ENCODE measurements at places on chromosomes 12 and 14.

DNA sequence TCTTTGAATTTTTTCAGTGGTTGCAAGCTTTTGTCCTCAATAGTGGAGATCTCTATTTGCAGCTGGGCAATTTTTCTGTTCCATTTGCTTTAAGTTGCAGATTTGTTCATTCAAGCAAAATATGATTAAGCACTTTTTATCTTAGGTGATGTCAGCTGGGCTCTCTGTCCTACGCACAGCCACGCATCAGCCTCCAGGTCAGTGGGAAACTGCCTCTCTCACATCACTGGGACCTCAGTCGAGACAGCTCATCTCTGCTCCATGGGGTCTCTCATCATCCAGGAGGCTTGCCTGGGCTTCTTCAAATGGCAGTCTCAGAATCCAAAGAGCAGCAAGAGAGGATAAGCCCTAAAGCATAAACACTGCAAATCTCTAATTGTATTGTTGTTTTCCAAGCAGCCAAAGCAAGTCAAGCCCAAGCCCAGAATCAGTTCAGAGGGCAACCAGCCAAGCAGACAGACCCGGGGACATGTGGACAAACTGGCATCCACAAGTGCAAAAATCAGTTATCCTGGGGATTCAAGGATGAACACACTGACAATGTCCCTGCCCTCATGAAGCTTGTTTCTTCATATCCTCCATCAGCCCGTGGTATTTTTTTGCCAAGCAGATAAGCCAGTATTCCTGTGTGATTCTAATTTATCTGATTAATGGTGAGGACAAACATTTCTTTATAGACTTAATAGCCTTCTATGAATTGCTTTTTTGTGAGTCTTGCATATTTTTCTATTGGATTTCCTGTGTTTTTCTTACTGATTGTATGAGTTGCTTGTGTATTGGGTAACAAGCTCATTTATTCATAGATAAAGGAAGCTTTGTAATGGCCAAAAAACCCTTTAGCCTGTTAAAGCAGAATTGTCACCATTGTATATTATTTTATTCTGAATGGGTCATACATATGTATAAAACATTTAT is 262.5 kb downstream of the GXYLT1 start:
- no peak for DNase-seq

DNA sequence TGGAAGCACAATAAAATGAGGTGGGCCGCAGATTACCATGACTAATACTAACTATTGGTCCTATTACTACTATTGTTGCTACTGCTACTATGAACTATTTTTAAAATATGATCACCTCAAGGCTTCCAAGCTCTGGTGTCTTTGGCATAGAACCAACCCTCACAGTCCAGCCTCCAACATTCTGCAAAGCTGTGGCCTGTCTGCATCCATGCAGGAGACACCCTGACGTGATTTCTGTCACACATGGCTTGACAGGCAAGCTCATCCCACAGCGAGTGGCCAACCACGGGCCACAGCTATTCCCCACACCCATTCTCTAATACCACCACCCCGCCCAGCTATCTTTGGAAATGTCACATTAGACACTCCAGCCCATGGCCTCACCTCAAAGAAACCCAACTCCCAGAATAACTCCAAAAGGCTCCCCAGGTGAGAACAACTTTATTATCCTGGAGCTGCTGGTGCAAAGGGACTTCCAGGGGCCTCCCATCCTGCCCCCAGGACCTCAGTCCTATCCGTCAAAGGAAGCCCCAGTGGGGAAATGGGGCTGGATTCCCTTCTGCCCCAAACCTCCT is 14.4 kb downstream of the ISCU start:
- no peak for DNase-seq

DNA sequence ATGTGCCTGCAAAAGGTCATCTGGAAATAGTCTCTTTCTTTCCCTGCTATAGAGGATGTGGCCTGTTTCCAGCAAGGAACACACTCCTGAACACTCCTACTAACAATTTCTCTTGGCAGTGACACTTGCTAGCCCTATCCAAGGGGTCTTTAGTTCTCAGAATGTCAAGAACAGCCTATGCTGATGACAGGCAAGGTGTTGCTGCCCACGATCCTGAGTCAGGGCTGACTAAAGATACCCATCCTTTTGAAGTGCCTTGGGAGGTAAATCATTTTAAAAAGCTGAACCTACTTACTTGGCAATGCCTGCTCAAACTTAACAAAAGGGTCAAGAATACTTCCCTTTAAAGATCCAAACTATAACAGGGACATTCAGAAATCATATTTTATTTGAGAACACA is 1146.4 kb downstream of the VRK1 start:
- DNase-seq: no peak

- DNase-seq: no peak
These were observed 31.5 kb upstream of the NUAK1 start for GRCh38 chr12:106170285-106170684.

- no peak for DNase-seq
These were observed 721 bp upstream of the CTSG start for GRCh38 chr14:24576771-24577170.

GRCh38 chr12:100708591-100708990 is 86.0 kb upstream of the ANO4 start:
- DNase-seq: no peak

DNA sequence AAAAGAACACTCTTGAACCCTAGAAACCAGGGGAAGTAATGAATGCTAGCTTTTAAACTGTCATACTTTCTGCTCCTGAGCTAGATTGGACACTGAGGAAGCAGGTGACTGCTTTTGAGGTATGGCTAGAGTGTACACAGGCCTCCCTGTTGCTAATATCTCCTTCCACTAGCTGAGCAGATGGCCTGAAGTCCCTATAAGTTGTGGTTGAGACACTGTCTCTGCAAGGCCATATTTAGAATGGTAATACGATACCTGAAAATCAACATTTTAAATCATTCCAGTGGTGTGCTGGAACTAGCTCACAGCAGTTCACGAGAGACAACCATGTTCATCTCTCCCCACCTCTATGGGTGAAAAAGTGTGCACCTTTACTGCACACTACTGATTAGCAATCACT is 46.4 kb upstream of the BMP4 start:
- DNase-seq: no peak

DNA sequence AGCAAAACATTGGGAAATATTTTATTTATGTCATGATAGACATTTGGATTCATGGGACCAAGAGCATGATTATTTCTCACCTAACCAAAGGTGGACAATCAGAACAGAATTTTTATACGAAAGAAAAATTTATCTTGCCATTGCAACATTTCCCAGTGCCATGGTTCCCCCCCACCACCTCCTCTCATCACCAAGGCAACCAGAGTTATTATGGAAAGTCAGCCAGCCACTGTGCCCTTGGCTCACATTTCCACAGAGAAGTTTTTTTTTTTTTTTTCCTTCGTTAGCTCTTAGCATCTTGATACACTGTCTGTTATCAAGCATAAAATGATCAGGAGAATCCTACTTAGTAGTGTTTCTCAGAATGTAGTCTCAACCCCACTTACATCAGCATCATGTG is 176.4 kb upstream of the TMTC1 start:
- no peak for DNase-seq

GRCh38 chr12:111283966-111284365 is 84.9 kb downstream of the PHETA1 start:
- DNase-seq: no peak

GRCh38 chr12:38543151-38543550 is 226.6 kb downstream of the ALG10B start:
- DNase-seq: no peak

DNA sequence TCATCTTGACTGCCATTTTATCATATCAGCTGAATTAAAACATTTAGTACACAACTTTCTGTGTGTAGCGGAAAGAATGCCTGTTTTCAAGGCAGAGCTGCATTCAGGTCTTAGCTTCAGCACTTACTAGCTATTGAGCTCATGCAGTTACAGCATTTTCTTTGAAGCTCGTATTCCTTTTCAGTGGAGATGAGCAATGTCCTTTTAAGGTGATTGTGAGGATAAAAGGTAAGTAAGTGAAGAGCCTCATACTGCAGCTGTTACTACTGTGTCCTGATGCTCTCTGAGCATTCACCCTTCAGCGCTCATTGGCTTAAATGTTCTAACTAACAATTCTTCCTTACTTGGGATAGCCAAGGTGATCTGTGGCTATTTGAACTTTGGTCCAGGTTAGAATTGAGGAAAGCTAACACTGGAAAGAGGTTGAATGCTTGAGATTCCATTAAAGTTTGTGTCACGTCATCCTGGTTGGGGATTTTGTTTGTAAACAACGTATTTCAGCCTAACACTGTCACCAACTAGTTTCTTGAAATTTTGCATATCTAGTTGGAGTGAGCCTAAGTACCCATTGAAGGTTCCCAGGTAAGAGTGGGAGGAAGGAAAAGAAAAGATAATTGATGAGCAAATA is 71.4 kb downstream of the PAPOLA start:
- DNase-seq: no peak

DNA sequence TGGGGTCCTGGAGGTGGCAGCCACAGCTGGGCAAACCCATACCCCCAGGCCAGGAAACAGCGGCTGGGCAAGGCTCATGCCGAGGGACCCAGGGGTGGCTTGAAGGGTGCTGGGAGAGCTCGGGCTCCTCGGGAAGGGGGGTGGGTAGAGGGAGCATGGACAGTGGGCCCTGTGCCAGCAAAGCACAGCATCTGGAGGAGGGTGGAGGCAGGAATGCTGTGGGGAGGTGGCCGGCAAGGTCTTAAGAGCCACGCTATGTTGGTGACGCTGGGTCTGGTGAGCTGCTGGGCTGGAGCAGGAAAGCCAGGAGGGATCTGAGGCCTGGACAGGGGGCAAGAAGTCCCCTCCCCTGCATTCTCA is 48.2 kb upstream of the DLK1 start:
- no peak for DNase-seq

DNA sequence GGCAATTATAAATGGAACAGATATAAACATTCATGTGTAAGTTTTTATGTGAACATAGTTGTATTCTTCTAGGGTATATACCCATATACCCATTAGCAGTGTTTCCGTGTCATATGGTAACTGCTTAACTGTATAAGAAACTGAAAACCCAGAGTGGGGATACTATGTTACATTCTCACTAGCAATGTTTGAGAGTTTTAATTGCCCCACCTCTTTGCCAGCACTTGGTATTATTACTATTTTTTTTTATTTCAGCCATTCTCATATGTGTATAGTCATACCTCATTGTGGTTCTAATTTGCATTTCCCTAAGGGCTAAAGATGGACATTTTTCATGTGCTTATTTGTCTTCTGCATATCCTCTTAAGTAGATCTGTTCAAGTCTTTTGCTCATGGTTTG is 28.7 kb upstream of the ITPR2 start:
- no peak for DNase-seq

DNA sequence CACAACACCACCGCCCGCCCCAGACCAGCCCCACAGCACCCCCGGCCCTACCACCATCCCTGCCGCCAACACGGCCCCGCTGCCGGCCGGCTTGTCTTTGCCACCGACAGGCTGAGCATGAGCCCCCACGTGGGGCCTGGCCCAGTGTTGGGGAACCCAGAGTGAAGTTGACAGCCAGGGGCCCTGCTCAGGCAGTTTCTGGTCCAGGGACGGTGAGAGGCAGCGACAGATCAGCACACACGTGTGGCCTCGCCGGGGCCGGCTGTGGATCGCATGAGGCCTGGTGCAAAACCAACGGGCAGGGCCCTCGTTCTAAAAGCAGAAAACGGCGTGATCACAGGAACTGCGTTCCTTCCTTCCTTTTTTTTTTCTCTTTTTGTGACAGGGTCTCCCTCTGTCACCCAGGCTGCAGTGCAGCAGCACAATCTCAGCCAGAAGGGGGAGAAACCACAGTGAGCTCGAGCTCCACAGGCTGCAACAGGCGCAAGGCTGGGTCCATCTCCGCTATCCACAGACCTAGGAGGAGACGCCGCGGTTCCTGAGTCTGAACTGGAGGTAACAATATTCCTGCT is 50.5 kb upstream of the FBRSL1 start:
- no peak for DNase-seq

DNA sequence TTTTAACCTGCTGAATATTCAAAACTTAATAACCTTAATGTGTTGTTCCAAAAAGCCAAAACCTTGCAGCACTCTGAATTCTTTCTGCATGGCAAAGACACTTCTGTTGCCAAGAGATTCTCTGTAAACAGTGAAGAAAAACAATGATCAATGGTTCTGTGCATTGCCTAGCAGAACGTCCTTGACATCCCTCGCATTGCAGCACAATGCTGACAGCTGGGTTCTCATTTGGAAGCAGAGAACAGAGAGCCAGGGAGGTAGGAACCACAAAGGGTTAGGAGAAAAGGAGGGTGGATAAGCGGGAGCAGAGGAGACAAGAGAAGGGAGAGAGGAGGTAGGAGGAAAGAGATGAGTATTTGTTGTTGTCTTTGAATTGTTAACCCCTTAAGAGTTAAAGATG is 501.1 kb downstream of the NAV3 start:
- no peak for DNase-seq

DNA sequence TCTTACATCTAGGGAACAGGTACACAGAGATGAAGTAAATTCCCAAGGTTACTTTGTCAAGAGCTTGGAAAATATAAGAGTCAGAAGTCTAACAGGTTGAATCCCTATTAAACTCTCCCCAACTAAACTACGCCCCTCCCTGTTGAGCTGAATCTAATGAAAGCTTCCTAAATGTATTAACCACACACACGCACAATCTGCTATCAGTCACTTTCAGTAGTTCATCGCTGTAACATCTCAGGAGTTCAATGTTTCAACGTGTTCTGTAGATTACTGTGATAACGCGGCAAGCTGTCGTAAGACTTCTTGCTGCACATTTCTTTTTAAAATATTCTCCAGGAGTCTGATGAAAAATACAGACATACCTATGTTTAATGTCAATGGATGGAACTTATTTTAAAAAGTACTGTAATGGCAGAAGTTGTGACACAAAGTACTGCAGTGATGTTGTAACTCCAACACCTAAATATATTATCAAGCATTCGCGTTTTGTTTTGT is 612 bp upstream of the SLC25A3 start:
- no peak for DNase-seq

DNA sequence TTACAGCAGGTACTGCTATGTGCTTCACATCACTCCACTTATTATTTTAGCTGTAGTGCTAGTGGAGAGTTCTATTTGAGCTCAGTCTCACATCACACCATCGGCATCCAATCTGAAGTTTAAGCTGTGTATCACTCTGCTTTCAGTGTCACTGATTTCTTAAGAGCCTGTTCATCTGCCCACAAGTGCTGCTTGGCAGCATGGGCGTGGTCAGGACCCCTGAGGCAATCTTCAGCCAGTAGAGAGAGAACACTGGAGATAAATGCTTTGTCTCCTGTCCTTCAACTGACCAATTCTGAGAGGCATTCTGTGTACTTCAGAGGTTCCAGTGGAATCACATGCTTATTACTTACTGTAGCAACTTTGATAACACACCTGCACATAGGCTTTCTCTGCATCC is 728.8 kb downstream of the RPS29 start:
- no peak for DNase-seq
